ENCODE measurements at places on chromosomes 16 and 17. TPM values are rescaled to one million over a fixed set of nuclear protein-coding genes. Genes with fewer than 3 reads are reported as not detected.
A peak's percentile ranks its signal among the peaks of the same experiment; 100 is the strongest.

- DNase-seq: no peak
These were observed 5.9 kb downstream of the GSPT1 start for GRCh38 chr16:11909653-11910545.

DNA sequence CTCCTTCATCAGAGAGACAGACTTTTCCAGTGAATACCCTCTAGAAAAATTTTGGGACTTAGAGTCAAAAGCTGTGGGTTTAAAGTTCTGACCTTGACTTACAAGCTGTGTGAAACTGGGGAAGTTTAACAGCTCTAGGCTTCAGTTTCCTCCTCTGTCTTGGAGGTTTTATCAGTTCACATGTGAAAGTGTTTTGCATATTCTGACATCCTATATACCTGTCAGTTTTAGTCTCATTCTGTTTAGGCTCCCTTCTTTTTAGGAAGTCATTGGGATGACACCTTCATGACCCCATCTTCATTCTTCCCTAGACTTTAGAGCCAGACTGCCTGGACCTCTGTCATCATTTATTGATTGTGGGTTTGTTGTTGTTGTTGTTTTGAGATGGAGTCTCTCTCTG, 44.4 kb downstream of the YPEL2 start:
- no peak for DNase-seq

DNA sequence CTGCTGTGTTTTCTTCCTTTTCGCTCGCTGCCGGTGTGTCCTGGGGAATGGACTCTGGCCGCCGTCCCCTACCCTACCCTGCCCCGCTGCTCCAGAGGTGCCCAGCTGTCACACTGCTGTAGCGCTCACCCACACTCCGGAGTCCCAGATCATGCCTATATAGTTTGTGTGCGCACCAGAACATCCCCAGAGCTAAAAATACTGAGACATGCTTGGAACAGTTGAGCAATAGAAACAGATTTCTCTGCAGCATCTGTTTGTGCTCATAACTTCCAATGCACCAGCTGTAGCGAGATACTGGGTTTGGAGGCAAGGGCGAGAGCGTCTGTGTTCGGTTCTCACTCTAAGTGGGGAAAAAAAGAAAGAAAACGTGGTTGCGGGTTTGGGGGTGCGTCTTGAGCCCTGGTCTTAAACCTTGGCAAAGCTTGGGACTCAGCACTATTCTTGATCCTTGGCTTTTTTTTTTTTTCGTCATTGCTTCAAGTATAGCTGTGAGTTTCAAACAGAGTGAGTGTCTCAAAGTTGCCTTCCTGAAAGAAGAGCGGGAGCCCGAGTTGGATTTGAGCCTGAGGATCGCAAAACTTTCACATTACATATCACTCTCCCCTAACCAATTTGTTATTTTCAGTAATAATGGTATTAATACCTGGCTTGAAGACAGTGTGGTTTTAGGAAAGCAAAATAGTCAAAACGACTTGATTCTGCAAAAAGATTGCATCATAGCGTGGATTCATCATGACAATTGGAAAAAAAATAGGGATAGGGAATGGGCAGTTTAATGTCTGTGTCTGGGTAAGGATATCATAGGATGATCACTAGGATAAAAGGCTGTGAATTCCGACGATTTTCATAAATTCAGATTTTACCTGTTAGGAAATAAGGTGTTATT, 621 bp downstream of the KCNJ2 start:
- peak; percentile 46 for DNase-seq

GRCh38 chr17:74763565-74764387, 12.4 kb downstream of the NAT9 start:
- DNase-seq: no peak

GRCh38 chr16:50136399-50136798, 16.7 kb upstream of the TENT4B start:
- no peak for DNase-seq

- no peak for DNase-seq
These were observed 8.1 kb downstream of the OR2C1 start for GRCh38 chr16:3363793-3364192.

- DNase-seq: no peak
These were observed 232.3 kb upstream of the NLRP1 start for GRCh38 chr17:5816491-5817070.

DNA sequence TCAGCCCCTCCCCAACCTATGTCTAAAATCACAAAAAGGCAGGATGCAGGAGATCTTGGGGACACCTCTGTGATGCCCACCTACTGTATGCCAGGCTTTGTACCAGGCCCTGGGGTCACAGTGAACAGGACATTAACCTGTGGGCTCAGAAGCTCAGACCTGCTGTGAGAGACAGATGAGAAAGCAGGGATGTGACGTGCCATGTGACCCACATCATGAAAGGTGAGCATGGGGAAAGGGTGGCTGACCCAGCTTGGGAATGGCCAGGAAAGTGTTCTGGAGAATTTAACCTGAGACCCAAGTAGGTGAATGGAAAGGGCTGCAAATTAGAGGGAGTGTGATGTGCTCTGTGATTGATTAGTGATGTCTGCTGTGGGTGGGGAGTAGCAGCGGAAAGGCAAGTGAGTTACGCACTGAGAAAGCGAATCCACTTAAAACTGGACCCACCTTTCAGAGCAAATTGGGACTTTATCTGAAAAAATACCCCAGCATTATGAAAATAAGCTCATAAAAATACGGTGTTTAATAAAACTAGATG, 132.2 kb downstream of the IRF8 start:
- DNase-seq: no peak

GRCh38 chr16:49644145-49644463, 211.8 kb downstream of the ZNF423 start:
- DNase-seq: no peak

- DNase-seq: no peak
These were observed 2.9 kb downstream of the FXR2 start for GRCh38 chr17:7611635-7612293.

Gene GINS3
- polyA plus RNA-seq: 7.1 TPM

Gene OR1A1
- 0.06 TPM for polyA plus RNA-seq

Gene ADGRG1
- polyA plus RNA-seq: 7.4 TPM

Gene CX3CL1
- 4.9 TPM for polyA plus RNA-seq

All from hindlimb muscle (tissue), 1 donor.